ENCODE measurements at places on chromosomes 1 and 21.

DNA sequence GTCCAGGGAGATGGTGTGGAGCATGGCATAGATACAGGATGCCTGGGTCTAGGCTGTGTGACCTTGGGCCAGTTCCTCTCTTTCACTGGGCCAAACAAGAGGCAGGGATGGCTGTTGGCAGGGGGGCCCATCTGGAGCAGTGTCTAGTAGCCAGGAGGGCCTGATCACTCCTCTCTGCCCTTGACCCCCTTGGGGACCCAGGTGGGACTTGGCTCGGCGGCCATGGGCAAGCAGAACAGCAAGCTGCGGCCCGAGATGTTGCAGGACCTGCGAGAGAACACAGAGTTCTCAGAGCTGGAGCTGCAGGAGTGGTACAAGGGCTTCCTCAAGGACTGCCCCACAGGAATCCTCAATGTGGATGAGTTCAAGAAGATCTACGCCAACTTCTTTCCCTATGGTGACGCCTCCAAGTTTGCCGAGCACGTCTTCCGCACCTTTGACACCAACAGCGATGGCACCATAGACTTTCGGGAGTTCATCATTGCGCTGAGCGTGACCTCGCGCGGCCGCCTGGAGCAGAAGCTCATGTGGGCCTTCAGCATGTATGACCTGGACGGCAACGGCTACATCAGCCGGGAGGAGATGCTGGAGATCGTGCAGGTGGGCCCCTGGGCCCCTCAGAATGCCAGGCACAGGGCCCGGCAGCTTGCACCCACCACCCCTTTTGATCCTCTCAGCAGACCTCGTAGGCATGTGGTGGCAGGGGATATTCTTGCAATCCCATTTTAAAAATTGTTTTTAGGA, 2.6 kb downstream of the HPCA start:
- DNase-seq: no peak

DNA sequence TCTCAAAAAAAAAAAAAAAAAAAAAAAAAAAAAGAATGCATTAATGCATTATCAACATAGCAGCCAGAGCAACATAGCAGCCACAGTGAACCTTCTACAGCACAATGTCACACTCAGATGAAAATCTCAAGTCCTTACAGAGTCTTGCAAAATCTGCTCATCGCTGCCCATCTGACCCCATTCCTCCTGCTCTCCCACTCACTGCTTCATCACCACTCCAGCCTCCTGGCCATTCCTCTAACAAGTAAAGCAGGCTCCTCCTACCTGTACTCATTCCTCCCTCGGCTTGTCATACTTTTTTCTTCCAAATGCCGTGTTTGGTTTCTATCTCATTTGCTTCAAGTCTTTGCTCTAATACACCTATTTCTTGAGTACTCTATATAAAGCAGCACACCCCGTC, 29.5 kb downstream of the BRINP2 start:
- no peak for DNase-seq

DNA sequence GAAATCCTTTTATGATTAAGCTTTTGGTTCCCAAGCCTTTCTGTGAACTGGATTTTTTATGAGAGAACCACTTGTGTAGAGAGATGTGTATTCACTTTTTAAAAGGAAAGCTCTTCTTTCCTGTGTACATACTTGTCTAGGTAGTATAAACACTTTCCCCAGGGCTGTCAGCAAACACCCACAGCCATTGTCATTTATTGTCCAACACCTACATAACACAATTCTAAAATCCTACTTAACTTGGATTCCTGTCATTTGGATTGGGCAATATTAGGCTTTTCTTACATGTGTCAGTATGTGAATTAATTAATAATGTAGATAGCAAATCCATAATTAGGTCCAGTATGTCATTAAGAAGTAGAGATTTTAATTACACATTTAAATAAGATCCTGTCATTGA, 12.3 kb downstream of the DDX20 start:
- DNase-seq: no peak

GRCh38 chr1:212966616-212967015, 16.3 kb downstream of the VASH2 start:
- DNase-seq: no peak

DNA sequence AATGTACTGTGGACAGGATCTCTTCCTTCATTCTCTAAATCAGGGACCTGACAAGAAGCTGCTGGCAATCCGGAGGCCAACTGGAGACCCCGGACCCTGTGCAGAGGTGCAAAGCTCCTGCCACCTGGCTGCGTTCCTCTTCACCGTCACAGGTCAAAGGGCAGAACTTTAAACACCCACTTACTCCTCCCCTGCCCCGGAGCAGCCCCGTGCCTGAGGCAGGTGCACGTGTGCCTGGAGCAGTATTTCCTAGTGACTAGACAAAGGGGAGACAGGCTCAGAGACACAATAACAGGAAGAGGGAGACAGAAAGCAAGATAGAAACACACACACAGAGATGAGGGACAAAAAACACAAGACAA, 6.6 kb upstream of the PIGC start:
- peak; percentile 62 for DNase-seq

GRCh38 chr1:92230736-92231135, 13.0 kb downstream of the C1orf146 start:
- DNase-seq: no peak

- DNase-seq: no peak
Measured at GRCh38 chr1:39317111-39317510, 112.6 kb downstream of the MACF1 start.

DNA sequence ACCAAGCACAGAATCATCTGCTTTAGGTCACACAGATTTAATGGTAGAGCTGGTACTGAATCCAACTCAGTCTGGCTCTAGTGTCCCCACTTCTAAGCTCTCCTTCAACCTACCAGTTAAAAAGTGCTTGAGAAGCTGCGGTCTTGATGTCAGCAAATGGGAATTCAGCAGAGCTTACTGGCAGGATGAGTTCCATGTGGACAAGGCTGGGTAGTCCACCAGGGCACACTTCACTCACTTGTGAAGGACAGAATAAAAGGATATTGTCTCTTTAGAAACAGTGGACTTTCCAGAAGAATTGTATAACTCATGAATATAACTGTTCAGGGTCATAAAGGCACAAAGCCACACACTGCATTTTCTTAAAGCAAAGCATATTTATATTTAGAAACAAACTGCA, 35.1 kb upstream of the GUCA2B start:
- DNase-seq: no peak

GRCh38 chr1:96641282-96641681, 80.3 kb upstream of the PTBP2 start:
- no peak for DNase-seq

GRCh38 chr1:103416681-103417286, 108.7 kb upstream of the RNPC3 start:
- DNase-seq: no peak

GRCh38 chr21:38490411-38491020, 7.8 kb downstream of the ERG start:
- no peak for DNase-seq

GRCh38 chr21:16956824-16957223, 556.0 kb upstream of the CXADR start:
- DNase-seq: no peak

GRCh38 chr1:20717452-20718342, at the start of gene KIF17:
Gene KIF17, minus strand, starts transcription at chr1:20718007. Its CDS starts 301 bp downstream, at chr1:20717706.
- peak; percentile 59 for DNase-seq

DNA sequence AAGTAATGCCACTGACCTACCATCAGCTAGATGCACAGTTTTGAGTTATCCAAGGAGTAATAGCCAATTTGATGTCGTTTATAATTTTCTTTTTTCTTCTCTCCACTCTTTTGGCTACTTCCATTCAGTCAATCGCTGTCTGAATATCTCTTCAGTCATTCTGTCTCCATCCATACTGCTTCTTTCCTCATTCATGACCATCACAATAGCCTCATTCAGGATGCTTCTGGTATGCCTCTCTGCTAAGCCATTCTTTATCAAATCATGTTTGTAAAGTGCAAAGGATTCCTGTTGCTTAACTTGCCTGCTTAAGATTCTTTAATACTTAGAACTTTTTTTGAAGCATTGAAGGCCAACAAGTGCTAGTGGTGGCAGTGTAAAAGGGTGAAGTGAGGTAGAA, 20.2 kb downstream of the TYW3 start:
- DNase-seq: no peak

- DNase-seq: no peak
Measured at GRCh38 chr1:87212431-87213134, 116.1 kb upstream of the LMO4 start.

GRCh38 chr1:107669996-107670395, 295.0 kb downstream of the VAV3 start:
- no peak for DNase-seq

DNA sequence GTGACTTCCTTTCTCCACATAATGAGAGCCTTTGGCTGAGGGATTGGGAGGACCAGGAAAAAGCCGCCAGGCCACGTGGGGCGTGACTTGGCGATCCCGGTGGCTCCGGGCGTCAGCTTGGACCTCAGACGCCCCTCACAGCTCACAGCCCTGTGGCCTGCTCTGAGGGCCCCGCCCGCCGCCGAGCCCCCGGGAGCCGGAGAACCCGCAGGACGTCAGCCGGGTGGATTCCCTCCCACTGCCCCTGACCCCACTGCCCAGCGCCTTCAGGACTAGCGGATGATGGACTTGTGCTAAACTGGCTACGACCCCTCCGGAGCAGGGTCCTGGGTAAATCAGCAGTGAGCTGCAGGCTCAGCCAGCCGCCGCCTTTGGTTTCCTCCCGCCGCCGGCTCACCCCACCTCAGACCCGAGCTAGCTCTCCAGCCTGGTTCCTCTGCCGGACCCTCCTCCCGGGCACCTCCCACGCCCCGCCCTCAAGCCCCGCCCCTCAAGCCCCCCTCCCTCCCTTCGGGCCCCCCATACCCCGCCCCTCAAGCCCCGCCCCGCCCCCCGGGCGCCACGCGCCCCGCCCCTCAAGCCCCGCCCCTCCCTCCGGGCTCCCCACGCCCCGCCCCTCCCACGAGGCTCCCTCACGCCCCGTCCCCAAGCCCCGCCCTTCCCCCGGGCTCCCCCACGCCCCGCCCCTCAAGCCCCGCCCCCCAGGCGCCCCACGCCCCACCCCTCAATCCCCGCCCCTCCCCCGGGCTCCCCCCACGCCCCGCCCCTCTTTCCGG, 10.0 kb upstream of the FAAP20 start:
- no peak for DNase-seq

DNA sequence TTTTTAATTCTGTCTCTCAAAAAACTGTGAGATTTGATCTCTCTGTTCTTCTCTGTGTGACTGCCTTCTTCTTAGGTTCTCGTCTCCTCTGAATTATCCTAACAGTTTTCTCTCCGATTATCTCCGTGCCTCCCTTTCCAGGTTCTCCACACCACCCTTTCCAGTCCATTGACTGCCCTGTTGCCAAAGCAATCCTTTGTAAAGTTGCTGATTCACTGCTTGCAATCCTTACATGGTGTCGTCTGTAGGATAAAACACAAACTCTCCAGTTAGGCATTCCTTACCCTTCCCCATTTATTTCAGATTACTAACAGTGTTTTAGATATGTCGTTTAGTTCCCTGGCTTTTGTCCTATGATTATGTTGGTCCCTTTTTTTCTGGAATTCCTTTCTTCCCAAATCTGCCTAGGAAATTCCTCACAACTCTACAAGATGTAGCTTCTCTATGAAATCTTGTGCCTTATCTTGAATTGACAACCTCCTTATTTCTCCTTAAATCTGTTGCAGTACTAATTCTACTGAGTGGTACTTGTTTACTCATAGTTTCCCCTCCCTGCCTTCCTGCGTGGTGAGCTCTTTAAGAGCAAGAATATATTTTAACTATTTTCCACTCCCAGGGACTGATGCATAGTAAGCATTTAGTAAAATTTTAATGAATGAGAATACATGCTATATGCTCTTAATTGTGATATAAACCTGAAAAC, 22.3 kb downstream of the RCOR3 start:
- no peak for DNase-seq

DNA sequence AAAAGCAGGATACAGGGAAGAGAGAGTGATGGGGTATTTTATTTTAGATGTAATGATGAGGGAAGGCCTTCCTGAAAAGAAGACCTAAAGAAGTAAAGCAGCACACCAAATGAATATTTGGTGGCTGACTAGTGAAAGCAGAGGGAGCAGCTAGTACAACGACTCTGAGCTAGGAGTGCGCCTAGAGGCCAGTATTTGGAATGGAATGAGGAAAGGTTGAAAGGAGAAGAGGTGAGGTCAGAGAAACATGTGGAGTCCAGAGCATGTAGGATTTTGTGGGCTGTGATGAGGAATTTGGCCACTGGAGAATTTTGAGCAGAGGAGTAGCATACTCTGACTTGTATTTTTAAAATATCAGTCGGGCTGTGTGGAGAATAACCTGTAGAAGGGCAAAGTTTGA, 11.8 kb upstream of the RPL5 start:
- no peak for DNase-seq

- DNase-seq: no peak
Measured at GRCh38 chr1:63756839-63757238, 17.0 kb upstream of the ROR1 start.

DNA sequence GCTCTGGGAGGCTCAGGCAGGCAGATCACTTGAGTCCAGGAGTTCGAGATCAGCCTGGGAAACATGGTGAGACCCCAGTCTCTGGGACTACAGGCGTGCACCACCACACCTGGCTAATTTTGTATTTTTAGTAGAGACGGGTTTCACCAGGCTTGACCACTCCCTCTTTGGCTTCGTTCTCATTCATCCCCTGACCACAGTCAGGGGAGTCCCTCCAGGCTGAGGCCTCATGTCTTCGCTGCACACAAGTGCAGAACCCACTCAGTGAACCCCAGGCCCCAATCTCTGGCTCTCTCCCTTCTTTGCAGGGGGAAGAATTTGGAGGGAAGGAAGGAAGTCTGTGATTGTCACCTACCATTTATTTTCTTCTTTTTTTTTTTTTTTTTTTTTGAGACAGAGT, 9.2 kb upstream of the RPS6KA1 start:
- DNase-seq: no peak

DNA sequence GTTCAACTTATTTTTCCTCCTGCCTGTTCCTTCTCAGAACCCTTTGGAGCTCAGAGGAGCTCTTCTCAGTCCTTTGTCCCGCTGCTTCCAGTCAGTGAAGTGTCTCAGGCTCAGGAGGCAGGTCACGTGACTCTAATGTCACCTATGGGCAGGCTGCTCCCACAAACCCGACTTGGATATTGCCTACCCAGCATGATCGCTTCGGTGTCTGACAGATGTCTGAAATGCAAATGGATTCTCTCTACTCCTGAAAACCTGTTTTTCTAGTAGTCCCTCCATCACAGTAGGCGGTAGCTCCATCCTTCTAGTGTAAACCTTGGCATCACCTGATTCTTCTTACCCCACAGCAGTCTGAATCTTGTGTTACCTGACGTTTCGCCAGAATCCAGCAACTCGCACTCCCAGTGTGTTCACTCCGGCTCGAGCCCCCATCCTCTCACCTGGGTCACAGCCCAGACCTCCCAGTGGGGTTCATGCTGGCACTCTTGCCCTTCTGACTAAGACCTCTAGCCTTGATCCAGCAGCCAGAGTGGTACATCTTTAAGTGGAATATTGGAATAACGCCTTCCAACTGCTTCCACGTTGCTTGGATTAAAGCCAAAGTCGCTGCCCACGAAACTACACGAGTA, 5.4 kb downstream of the PADI6 start:
- no peak for DNase-seq

DNA sequence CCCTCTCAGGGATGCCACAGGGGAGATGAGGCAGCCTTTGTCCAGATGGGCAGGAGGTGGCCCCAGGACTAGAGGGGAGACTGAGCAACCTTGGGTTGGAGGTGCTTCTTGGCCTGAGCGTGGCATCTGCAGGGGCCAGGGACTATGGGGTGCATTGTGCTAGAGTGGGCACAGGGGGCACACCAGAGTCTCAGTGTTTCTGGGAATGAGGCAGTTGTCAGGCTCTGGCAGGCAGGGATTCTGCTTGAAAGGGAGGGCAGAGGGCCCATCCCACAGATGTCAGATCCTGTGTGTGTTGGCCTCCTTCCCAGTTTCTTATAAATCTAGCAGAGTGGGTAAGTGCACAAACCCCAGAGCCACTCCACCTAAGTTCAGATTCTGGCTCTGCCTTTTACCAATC, 13.7 kb downstream of the LGR6 start:
- no peak for DNase-seq

Data from CD4-positive, alpha-beta T cell treated with Interleukin-6 at 100 ng/mL for 8 hours (primary cell).